CD4-positive, alpha-beta T cell treated with Interleukin-1 beta for 1 hour (primary cell): ENCODE measurements at places on chromosomes 6 and 20.

DNA sequence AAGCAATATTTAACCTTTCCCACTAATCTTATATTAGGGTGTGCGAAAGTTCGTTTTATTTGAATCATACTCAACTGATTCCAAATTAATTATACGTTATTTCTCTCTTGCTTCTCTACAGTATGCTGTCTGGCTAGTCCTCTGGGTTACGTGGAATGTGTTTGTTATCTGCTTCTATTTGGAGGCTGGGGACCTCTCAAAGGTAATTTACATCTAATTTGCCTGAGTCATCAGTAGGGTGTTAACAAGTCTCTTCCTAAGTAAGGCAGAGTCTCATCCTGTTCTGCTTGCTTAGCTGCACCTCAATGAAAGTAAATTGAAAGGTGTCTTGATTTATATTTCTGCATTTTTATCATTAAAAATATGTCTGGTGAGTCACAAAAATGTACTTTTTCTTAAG lies 551.5 kb downstream of the NKAIN2 start:
- DNase-seq = no peak

GRCh38 chr6:12533586-12533985 lies 183.0 kb upstream of the PHACTR1 start:
- no peak for DNase-seq

DNA sequence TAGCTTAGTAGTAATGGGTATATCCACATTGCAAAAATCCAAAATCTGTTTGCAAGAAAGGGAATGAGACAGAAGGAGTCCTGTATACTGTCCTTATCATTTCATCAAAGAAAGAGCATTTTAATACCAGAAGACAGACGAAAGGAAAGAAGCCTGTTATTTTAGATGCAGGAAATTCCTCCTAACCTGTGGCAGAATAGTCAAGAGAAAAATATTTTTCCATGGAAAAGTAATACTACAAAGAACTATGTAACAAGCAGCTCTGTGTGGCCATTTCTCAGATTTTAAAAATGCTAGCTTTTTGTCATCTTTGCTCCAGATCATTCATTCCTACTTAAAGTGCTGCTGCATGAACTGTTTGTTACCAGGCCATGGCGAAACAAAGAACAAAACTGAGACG lies 72.9 kb upstream of the SCP2D1 start:
- no peak for DNase-seq

DNA sequence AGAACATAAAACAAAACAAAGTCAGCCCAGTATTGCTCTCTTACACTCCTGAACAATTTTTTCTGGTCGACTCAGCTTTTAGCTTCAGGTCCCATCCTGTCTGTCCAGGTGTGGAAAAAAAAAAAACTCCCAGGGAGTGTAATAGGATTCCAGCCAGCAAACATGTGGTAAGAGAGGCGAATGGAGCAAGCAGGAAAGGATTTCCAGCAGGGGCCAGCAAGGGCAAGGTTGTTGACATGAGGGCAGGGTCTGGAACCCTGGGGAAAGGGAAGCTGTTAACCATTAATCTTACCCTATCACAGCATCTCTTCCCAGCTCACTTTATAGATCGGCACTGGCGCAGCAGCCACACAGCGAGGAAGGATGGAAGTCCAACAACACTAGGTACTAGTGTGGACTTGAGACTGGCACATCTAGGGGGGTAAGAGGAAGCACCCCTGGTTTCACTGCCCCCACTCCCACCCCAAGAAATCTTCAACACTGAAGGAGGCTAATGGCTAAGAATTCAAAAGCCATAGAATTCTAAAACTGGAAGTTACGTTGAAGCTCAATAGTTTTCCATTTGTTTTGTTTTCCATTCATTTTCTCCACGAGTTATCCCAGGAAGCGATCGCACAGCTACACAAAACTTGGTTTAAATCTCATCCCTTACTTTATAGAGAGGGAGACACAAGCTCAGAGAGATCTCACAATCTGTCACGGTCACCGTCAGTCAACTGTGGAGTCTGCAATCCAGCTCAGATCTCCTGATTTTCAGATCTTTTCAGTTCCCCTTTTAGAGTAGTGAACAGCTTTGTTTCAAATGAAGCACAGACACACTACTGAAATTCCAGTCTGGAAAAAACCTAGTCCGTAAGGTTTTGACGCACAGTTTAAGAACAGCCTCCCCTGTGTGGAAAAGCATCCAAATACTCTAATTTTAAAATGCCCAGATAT lies 53.3 kb downstream of the SLC22A23 start:
- no peak for DNase-seq

- DNase-seq = no peak
These were observed 21.6 kb downstream of the ADGRG6 start for GRCh38 chr6:142323377-142323776.

GRCh38 chr20:61119794-61120410 lies 132.2 kb upstream of the CDH4 start:
- no peak for DNase-seq

DNA sequence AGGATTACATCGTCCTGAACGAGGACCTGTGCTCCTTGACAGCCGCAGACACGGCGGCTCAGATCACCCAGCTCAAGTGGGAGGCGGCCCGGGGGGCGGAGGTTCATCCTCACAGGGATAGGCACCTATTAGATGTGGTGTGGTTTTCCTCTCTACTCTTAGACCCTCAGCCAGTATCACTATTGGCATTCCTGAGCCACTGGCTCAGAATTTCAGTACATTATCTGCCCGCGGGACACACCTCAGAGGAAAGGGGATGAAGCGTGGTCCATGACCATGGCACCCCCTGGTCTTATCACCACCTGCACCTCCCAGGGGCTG lies 34.6 kb upstream of the HLA-G start:
- no peak for DNase-seq

DNA sequence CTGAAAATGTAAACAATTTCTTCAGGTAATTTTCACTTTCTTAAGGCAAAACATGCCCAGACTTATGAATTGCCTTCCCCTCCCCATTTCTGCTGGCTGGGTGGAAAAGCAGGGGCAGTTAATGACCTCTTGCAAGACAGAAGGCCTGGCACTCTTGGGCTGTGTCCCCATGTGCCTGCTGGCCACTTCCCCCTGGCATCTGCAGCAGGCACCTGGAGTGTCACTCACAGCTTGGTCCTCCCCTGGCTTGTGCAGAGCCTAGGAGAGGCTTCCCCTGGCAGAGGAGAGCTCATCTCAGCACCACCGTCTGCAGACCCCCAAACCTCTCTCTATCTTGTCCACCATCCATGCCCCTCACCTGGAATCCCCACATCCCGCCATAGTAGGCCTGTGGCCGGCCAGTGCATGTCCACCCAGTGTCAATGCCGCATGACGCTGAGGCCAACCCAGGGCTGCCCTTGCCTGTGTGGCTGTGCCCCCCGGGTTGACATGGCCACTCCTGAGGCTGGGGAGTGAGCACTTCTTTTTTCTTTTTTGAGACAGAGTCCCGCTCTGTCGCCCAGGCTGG lies 83.5 kb upstream of the SLC22A23 start:
- DNase-seq = no peak

GRCh38 chr6:100175814-100176310 lies 181.8 kb upstream of the MCHR2 start:
- DNase-seq = no peak

GRCh38 chr6:44041461-44042260 lies 85.6 kb downstream of the MRPL14 start:
- no peak for DNase-seq

- DNase-seq = no peak
These were observed 50.8 kb downstream of the METTL24 start for GRCh38 chr6:110307368-110307767.

DNA sequence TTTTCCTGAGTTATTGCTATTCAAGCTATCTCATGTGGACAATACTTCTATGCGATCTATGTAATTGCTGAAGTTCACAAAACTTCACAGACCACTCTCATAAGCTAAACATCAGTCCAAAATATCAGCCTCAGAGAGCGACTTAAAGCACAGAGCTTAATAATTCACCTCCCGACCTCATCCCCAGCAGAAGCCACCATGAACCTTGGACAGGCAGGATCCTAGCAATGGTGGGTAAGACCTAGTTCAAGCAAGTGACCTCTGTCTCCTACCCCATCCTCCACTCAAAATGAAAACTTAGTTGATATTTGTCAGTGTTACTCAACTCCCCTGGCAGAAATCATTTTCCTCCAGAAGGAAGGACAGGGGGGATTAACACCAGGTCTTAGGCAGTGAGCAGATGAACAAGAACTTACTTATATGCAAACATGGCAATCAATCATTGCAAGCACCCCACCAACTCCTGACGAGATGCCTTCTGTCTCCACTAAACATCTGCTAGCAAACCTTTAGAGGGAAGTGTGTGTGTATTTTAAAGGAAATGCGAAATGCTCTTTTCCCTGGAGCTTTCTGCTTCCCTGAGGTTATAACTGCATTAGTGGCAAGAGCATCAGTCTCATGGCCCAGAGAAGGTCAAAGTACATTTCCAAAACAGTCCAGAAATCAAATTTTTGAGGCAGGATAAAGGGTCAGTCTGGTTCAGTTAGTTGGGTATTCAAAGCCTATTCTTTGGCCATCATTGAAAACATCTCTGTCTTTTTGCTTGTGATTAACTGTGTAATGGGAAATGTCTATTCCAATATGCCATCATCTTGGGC lies 90.0 kb downstream of the SLC22A23 start:
- no peak for DNase-seq

GRCh38 chr6:85417336-85417735 lies 32.5 kb upstream of the NT5E start:
- no peak for DNase-seq
